Psoas muscle (tissue), 8 donors: ENCODE measurements at places on chromosomes 4 and X. TPM values are rescaled to one million over a fixed set of nuclear protein-coding genes. Genes with fewer than 3 reads are reported as not detected.

The ASB5 gene
- 570 TPM for total RNA-seq

GRCh38 chr4:108840426-108840975 lies 77.6 kb upstream of the ETNPPL start:
- no peaks in the 10 kb centered on the region for H3K4me1 ChIP-seq
- DNase-seq, result no peak
- H3K36me3 ChIP-seq, result no peaks in the 10 kb centered on the region
- H3K27me3 ChIP-seq, result no peaks in the 10 kb centered on the region

DNA sequence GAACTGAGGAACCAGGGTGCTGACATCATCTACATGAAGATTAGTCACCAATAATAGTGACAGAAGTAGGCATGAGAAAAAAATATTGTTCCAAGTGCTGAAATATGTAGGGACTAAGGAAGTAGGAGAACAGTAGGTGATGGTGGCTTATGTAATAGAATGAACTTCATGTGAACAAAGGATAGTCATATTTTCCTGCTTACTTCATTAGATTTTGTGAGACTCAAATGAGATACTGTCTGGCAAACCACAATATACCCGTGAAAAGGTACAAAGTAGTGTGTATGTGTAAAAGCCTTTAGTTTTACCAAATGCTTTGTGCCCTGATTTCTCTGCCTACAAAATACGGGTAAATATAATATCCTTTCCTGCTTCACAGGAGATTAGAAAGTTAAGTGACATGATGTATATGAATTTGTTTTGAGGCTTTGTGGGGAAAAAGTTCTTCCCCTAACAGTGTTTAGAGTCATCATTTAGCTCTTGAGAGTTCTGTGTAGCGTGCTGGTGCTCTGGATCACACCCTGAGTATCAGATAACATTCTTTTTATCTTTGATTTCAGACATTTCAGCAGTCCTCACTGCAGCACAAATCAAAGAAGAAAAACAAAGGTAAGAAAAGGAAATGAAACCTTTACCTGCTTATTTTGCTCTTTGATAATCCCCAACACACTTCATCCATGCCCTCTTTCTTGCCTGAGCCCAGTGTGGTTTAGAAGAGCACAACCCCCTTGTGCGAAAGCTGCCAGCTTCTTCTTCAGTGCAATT lies 67.9 kb downstream of the KLHL34 start:
- H3K4me1 ChIP-seq, result no peaks in the 10 kb centered on the region
- no peak overlapping the region for H3K4me3 ChIP-seq
- no peaks in the 10 kb centered on the region for H3K27me3 ChIP-seq
- no peak overlapping the region for H3K27ac ChIP-seq
- H3K36me3 ChIP-seq, result no peaks in the 10 kb centered on the region
- DNase-seq, result no peak

GRCh38 chrX:79572566-79572965 lies 205.4 kb upstream of the ITM2A start:
- no peak overlapping the region for H3K4me3 ChIP-seq
- H3K4me1 ChIP-seq, result no peaks in the 10 kb centered on the region
- H3K27ac ChIP-seq, result no peak overlapping the region
- DNase-seq, result no peak
- no peaks in the 10 kb centered on the region for H3K36me3 ChIP-seq
- peaks cover 3% of the 10 kb centered on the region for H3K27me3 ChIP-seq

- no peak overlapping the region for H3K4me3 ChIP-seq
- no peaks in the 10 kb centered on the region for H3K4me1 ChIP-seq
Measured at GRCh38 chr4:101600287-101600686, 190.2 kb upstream of the BANK1 start.

GRCh38 chrX:133191739-133192039 lies 26.5 kb downstream of the TFDP3 start:
- peaks cover 3% of the 10 kb centered on the region for H3K27me3 ChIP-seq
- H3K36me3 ChIP-seq, result no peaks in the 10 kb centered on the region
- no peaks in the 10 kb centered on the region for H3K4me1 ChIP-seq
- no peak for DNase-seq

DNA sequence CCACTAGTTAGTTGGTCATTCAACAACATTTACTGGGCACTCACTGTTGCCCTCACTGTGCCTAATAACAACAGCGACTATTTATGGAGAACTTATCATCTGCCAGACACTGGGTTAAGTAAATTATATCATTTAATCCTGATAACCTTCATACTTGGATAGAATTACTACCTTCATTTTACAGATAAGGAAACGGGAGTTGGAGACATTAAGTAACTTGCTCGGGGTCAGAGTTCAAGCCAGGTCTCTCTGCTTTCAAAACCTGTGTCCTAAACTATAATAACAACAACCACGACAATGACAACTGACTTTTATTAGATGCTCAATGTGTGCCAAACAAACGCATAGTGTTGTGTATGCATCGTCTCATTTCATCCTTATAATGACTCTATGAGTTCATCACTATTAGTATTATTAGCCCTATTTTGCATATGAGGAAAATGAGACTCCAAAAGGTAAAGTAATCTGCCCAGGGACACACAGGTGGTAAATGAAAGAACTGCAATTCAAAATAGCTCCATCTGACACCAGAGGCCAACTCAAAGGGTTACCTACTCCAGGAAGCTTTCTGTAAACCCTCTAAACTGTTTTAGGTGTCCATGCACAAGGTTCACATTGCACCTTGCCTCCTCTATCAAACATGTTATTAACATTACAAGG lies 98.4 kb upstream of the ACSL4 start:
- H3K36me3 ChIP-seq, result no peaks in the 10 kb centered on the region
- no peaks in the 10 kb centered on the region for H3K27me3 ChIP-seq
- peaks cover 3% of the 10 kb centered on the region for H3K4me1 ChIP-seq
- no peak overlapping the region for H3K4me3 ChIP-seq

DNA sequence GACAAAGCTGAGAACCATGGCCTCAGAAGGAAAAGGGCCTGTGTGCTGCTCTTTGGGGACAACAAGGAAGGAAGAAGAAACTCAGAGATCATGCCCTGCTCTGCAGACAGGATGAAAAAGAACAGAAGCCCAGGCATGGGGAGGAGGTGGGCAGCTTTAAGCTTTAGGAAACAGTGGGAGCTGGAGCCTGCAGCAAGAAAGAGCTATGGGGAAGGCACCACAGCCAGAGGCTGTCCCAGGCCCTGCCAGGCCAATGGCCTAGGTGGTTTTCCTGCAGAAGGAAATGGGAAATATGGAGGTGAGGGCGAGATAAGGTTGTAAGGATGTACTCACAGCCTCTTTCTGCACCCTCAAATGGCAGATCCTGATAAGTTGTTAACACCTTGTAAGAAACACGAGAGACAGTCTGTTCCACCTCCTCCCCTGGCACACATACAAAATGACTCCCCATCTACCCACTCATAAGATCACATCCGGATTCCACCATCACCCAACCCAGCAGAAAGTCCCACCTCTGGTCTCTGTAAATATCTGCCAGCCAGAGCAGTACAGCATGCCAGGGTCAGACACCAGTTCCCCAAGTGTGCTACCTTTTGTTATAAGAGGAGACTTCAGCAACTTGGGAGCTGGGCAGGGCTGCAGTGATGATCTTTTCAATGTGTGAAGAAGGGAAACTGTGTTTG lies 105.2 kb downstream of the RTL5 start:
- H3K4me3 ChIP-seq, result no peak overlapping the region
- DNase-seq, result no peak
- no peaks in the 10 kb centered on the region for H3K4me1 ChIP-seq
